ENCODE measurements at places on chromosomes 3 and 15. TPM values are rescaled to one million over a fixed set of nuclear protein-coding genes. Genes with fewer than 3 reads are reported as not detected.
A peak's percentile ranks its signal among the peaks of the same experiment; 100 is the strongest.

DNA sequence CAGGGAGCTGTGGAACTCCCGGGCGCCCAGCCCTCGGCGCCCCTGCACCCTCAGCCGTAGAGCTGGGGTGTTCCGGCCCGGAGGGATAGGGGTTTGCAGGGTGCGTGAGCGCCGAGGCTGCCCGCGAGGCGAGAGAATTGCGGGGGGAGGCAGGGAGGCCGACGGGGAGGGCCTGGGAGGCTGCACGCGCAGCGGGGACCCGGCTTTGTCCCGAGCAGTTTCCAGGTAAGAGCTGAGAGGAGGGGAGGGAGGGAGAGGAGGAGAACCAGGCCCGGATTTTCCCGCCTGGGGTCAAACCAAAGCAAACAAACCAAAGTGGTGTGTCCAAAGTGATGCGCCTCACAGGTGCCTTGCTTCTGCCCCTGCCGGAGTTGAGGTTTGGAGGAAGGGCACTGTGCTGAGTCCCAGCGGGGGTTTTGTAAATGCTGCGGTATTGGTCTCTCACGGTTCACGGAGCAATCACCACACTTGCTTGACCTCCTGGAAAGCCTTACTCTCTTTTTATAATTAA lies 146.4 kb downstream of the TJP1 start:
- DNase-seq: no peak

Gene PLA2G4E
- total RNA-seq: not detected

DNA sequence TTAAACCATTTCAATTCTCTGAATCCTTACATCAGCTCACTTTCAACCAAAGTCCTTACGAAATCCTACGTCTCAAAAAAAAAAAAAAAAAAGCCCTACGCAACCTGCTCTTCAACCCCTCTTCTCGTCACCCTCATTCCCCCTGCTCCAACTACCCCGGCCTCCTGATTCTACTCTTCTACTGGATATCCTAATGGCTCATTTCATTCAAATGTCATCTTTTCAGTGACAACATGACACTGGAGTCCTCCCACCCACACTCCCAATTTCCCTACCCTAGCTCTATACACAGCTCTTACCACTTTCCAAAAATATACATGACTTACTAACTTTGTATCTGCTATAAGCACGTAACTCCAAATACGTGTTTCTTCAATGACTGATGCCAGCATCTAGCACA lies 11.5 kb downstream of the UBP1 start:
- DNase-seq: no peak

- peak; percentile 36 for DNase-seq
Measured at GRCh38 chr3:37806505-37807200, 55.0 kb upstream of the CTDSPL start.
